ENCODE measurements at places on chromosomes 13 and 19.

DNA sequence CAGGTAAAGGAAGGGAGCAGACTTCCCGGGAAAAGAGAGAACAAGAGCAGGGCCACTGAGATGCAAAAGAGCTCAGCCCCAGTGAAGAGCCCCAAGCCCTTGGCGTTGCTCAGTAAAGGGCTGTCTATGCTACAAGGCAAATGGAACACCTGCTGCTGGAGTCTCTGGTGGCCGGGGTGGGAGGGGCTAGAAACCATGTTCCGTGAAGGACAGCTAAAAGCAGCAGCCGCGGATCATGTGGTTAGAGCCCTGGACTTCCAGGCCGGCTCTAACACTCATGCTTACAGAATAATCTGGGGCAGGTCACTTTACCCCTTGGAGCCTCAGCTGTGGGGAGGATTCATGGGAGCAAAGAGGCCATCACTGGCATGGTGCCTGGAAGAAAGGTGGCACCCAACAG lies 17.8 kb downstream of the POU2F2 start:
- DNase-seq: no peak

- DNase-seq: no peak
These were observed 20.2 kb downstream of the AP1M1 start for GRCh38 chr19:16217716-16218451.

- DNase-seq: peak; percentile 12
These were observed 7.3 kb downstream of the NKPD1 start for GRCh38 chr19:45153339-45154063.

DNA sequence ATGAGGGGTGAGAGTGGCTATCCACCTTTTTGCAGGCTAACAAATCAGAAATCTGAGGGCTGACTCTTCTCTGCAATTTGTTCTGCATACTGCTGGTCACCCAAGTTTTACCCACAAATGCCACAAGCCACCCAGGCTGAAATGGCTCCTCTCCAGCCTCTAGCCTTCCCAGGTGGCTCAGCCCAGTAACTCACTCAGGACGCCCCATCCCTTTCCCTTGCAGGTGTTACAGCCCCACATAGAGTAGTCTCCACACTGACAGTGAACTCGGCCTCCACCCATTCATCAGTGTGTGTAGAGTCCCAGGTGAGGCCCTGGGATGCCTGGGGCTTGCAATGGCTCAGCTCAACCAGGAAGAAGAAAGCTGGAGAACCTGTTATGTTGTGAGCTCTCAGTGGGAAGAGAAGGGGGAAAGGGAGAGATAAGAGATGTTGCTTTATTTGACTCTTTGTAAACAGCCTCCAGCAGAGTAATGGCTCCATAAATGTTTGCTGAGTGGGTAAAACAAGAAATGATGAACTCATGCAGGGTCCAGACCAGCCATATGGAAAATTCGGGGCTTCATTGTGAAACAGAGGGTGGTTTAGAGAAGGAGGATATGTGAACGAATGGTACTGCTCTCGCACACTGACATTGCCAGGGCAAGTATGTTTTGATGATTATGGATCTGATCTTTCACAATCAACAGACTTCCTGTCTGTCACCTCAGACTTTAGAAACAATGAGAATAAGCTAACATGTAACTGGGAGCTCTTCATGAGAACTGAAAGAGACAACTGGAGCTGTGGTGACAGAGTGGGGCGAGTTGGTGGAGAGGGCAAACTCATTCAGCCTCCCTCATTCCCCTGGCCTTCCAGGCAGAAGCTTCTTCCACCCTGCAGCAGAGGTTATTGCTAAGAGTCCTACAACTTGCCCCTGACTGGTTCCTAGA lies 74.2 kb upstream of the RFC3 start:
- DNase-seq: peak; percentile 13

DNA sequence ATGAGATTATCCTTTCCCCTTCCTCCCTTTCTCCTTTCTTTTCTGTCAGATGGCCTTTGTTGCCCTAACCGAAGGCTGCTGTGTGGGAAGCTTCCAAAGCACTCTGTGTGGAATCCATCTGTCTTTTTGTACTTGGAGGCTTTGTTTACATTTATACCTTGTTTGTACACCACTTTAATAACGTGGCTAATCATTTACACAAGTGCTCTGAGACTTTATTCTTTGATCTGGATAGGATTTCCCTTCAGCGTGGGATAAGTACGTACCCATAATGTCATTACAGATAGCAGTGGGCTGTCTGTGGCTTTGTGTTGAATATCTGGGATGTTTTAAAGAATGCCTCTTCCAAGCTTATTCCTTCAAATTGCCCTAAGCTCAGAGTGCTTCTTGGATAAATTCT lies 684.7 kb upstream of the SLITRK5 start:
- DNase-seq: no peak

DNA sequence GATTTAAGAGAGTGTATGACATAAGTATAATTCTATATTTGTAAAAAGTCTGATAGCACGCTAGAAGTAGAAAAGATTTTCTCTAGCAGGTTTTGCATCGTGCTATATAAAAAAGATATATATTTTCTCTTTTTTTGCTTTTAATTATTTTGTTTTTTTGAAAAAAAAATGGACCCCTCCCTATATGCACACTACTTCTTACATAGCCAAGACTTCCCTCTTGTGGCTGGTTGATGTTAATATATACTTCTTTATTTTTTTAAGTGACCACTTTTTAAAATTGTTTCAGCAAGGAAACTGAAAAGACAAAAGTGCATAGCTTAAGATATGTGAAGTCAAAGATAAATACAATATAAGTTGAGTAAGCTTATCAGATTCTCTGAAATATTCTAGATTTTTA lies 1202.8 kb downstream of the DIAPH3 start:
- no peak for DNase-seq

DNA sequence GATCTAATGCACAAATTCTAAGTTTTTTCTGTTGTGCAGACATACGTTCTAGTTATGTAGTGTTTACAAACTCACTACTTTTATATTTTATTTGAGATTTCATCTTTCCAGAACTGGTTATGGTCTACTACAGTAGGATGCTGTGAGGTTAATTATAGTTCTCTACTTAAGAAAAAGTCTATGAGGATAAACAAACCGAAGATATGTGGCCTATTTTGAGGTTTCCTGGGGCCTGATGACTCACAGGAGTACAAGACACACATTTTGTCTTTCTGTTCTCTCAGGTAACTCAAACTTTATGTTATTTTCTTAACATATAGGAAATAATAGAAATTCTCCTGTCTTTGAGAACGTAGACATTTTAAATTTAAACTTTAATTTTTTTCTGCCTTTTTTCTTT lies 45.1 kb downstream of the PCDH20 start:
- DNase-seq: no peak

DNA sequence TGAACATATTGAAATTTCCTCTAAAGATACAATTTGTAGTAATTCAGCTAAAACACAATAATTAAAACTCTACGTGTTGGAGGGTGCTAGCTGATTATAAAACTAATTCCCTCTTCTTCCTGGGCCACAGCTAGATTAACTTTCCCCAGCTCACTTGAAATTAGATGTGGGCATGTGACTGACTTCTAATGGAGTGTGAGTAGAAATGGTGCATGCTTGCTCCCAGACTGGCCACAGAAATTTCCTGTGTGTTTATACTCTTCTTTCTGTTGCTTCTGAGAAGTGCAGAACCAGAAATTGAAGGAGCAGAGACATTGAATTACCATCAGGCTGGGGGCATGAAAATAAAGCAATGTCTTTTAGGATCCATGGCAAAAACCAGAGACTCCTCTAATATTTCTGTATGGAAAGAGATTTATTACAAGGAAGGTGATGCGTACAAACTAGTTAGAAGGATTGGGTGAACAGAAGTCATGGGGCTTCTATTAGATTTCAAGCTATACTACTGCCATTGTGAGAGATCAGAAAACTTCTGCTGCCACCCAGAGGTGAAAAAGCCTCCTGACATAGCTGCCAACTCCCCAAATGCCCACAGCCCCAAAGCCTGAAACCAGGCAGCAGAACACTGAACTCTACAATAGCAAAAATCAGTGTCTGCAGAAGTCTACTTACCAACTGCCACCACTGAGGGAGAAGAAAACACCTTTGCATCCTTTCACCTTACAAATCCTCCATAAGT lies 379.2 kb upstream of the MIR17HG start:
- DNase-seq: no peak

DNA sequence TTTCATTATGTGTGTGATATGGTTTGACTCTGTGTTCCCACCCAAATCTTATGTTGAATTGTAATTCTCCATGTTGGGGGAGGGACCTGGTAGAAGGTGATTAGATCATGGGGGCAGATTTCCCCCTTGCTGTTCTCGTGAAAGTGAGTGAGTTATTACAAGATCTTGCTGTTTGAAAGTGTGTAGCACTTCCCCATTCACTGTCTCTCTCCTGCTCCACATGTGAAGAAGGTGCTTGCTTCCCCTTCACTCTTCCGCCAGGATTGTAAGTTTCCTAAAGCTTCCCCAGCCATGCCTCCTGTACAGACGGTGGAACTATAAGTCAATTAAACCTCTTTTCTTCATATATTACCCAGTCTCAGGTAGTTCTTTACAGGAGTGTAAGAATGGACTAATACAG lies 54.3 kb upstream of the SERTM1 start:
- DNase-seq: no peak

GRCh38 chr19:43780706-43781525 lies at the start of gene KCNN4:
TSS of gene KCNN4 (minus strand) at chr19:43780973. CDS start at chr19:43780861, 112 bp downstream.
- peak; percentile 63 for DNase-seq

- DNase-seq: no peak
These were observed 363 bp downstream of the SPIB start for GRCh38 chr19:50419022-50419579.

DNA sequence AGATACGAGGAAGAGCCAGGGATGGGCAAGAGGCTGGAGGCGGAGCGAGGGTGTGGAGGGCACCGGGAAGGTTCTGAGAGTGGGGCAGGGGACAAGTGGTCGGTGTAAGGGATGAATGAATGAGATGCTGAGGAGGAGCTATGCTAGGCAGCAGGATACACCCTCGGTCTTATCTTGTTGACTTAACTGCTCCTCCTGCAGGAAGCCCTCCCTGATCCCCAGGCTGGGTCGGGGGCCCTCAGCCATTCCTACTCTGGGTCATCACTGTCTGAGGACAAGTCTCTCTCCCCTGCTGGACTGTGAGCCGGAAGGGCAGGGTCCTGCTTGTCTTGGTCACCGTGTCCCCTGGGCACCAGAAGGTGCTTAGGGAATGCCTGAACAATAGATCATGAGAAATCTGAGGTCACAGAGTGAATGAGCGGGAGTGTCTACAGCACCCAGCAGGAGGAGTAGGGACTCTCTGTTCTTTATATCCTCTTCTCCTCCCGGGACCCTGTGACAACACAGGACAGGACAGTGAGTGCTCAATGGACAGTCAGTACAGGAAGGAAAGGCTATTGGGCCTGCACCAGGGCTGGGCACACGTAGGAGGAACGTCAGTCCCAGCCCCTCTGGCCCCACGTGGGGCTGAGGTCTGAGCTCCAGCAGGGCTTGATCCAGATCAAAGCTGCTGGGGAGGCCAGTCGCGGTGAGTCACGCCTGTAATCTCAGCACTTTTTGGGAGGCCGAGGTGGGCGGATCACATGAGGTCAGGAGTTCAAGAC lies 6.5 kb downstream of the NKPD1 start:
- DNase-seq: no peak

DNA sequence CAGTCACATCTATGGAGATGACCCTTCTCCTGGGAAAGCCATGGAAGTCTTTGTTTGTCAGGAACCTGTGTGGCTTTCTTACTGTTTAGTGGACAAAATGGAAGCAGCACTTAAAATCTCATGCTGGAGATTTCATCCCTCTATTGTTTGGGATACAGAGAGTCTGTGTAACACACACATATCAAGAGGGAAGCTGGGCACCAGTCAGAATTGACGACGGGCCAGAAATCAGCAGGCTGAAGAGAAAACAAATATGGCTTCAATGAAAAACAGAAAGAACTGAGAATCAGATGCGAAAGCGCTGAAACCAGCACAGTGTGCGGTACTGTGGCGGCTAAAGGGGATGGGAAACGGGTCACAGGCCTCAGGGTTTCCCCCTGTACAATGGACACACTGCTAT lies 72.2 kb upstream of the WASF3 start:
- no peak for DNase-seq

DNA sequence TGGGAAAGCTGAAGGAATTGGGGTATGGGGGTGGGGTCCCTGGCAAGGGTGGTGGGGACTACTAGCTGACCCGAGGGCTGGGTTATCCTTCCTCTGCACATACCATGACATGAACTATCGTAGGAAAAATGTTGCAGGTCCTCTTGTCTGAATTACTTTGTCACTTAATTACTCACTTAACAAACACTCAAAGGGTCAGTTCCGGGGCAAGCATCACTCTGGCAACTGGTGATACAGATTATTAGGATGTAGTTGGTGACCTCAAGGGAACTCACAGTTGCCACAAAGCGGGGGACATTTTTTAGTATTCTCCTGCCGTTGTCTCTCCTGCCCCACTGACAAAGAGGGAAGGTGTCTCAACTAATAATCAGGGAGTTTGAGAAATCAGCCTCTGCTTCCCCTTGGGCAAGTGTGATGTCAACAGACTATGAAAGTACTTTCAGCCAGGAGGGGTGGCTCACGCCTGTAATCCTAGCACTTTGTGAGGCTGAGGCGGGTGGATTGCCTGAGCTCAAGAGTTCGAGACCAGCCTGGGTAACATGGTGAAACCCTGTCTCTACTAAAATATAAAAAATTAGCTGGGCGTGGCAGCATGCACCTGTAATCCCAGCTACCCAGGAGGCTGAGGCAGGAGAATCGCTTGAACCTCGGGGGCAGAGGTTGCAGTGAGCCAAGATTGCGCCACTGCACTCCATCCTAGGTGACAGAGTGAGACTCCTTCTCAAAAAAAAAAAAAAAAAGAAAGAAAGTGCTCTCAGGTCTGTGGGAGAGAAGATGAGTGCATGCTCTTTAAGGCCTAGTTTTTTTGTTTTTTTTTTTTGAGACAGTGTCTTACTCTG lies 10.3 kb downstream of the DNAJB1 start:
- DNase-seq: no peak

GRCh38 chr13:110108348-110109139 lies 198.4 kb downstream of the COL4A1 start:
- no peak for DNase-seq

- DNase-seq: no peak
These were observed 32.0 kb downstream of the DNAJC3 start for GRCh38 chr13:95708811-95709500.

DNA sequence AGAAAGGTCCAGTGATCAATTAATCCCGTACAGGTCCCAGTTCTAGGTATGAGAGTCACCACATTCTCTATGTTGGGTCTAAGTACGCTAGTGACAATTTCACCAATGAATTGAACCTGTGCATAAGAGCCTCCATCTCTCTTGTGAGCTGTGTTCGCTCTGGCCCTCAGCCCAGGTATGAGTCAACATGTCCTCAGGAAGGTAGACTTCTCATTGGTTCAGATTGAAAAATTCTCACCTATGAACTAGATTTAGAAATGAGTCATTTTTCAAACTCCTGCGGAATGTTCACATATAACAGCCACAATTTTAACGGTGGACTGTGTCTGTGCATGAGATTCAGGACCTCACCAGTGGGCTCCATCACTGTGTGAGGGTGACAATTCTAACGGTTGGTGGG lies 12.7 kb upstream of the ZNF43 start:
- DNase-seq: no peak

- no peak for DNase-seq
These were observed 661 bp downstream of the FREM2 start for GRCh38 chr13:38687246-38688229.
